Fibroblast of skin of abdomen (primary cell): ENCODE measurements at places on chromosomes 13 and 19.

DNA sequence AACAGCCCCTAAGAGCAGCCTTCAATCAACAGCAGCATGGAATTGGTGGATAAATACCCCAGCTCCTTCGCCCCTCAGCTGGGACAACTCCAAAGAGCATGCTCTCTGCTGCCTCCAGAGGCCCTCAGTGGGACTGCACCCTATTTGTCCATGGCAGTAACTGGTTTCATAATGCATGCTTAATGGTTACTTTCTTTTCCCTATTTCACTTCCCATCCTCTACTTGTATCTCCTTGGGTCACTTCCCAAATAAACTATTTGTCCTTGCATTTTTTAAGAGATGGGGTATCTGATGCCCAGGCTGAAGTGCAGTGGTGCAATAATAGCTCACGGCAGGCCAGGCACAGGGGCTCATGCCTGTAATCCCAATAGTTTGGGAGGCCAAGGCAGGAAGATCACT, 13.5 kb upstream of the TPM4 start:
- DNase-seq = no peak

- DNase-seq = no peak
Observed at GRCh38 chr13:63492604-63493003, 2077.0 kb upstream of the PCDH20 start.

GRCh38 chr19:5536337-5536894, 31.3 kb downstream of the TINCR start:
- peak; percentile 41 for DNase-seq

GRCh38 chr19:33467851-33468250, 53.7 kb downstream of the PEPD start:
- DNase-seq = no peak
